Activated naive CD4-positive, alpha-beta T cell treated with anti-CD3 and anti-CD28 coated beads for 36 hours (primary cell): ENCODE measurements at places on chromosomes 16 and 17. TPM values are rescaled to one million over a fixed set of nuclear protein-coding genes. Genes with fewer than 3 reads are reported as not detected.

NPIPA3 gene
- total RNA-seq: 1.5 TPM

- peak; percentile 61 for DNase-seq
Observed at GRCh38 chr17:75315541-75316243, 26.5 kb upstream of the SLC25A19 start.

- DNase-seq: no peak
Observed at GRCh38 chr16:3138342-3138741, 3.5 kb downstream of the ZNF213 start.

DNA sequence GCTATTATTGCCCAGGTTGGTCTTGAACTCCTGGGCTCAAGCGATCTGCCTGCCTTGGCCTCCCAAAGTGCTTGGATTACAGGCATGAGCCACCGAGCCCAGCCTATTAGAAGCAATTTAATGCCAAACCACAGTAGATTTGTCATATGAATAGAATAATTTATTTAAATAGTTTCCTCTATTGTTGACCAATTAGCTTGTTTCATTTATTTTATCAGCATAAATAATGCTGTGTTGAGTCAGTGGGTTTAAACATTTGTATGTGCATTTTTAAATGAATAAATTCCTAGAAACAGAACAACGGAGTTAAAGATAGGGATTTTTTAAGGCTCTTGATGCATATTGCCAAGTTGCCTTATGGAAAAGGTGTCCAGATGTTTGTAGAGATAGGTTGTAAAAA lies 26.7 kb downstream of the FTO start:
- DNase-seq: no peak

GRCh38 chr16:74761665-74762064 lies 13.0 kb downstream of the FA2H start:
- DNase-seq: no peak

SLFN13 gene
- 30.1 TPM for total RNA-seq

GRCh38 chr17:45977976-45978626 lies 20.9 kb upstream of the STH start:
- DNase-seq: no peak

- DNase-seq: no peak
Observed at GRCh38 chr16:55261301-55261700, 62.7 kb upstream of the IRX6 start.

TMEM238L gene
- total RNA-seq: not detected

MYH1 gene
- not detected for total RNA-seq

- no peak for DNase-seq
Observed at GRCh38 chr16:51267681-51268080, 116.6 kb upstream of the SALL1 start.

DNA sequence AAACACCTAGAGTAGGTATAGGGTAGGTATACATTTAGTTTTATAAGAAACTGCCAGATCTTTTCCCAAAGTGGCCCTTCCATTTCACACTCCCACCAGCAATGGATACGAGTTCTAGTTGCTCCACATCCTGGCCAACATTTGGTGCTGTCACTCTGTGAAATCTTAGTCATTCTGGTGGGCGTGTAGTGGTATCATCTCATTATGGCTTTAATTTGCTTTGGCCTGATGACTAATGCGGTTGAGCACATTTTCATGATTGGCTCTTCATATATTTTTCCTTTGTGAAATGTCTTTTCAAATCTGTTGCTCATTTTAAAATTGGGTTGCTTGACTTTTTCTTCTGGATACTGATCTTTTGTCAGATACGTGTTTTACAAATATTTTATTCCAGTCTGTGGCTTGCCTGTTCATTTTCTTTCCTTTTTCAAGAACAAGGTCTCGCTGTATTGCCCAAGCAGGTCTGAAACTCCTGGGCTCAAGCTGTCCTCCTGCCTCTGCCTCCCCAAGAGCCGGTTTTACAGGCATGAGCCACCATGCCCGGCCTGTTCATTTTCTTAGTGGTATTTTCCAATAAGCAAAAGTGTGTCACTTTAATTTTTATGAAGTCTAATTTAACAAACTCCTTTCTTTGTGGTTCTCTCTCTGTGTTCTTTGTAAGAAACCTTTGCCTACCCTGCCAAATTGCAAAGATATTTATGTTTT lies 192.4 kb downstream of the SEC14L1 start:
- DNase-seq: peak; percentile 57

- no peak for DNase-seq
Observed at GRCh38 chr17:29777663-29778062, 152.4 kb downstream of the SSH2 start.

- no peak for DNase-seq
Observed at GRCh38 chr16:68296693-68297092, 14.1 kb downstream of the SLC7A6OS start.

DNA sequence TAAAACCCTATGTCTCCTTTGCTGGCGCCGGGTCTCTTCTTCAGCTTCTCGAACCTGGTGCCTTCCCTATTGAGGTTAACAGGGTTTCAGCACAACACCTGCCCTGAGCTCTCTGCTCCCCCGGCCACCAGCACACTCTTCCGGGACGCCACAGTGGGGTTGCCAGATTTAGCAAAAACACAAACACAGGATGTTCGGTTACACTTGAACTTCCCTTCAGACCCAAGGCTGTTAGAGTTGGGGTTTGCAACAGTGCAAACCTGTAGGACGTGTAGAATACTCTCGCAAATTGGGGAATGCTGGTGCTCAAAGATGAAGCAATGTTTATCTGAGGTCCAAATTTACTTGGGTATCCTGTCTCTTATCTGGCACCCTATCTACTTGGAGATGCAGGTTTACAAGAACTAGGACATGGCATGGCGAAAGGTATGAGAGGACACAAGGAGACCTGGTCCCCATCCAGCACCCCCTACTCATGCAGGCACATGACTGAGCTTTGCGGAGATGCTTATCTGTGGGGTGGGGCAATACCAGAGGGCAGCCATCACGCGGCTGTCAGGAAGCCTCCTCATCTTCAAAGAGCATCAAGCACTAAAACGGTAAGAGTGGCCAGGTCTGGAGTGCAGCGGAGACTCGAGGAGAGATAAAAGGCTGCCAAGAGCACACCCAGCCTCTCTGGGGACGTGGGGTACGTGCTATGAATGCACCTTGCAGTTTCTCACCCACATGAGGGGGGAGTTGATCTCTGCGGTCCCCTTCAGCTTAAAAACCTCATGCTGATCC lies 52.8 kb downstream of the SDK2 start:
- peak; percentile 55 for DNase-seq

SHBG gene
- not detected for total RNA-seq

DNA sequence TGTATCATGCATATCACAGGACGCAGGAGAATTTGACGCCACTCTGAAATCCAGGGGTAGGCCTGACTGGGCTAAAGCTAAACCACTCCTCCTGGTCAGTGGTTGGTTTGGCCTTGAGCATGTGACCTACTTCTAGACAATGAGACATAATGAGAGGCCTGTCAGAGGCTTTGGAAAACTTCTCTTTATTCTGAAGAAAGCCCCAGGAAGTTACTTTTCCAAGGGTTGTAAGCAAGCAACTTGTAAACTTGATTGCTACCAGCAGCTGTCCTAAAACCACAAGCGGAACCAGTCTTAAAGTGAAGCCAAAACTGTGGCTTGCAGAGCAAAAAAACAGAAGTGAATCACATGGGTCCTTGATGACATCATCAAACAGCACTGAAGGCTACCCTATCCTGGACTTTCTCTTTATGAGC lies 138.2 kb upstream of the COX10 start:
- no peak for DNase-seq

LGALS9B gene
- total RNA-seq: not detected

FKBP10 gene
- total RNA-seq: not detected

GRCh38 chr17:384622-385177 lies 32.1 kb upstream of the RPH3AL start:
- DNase-seq: no peak

SLC38A8 gene
- total RNA-seq: not detected

DNA sequence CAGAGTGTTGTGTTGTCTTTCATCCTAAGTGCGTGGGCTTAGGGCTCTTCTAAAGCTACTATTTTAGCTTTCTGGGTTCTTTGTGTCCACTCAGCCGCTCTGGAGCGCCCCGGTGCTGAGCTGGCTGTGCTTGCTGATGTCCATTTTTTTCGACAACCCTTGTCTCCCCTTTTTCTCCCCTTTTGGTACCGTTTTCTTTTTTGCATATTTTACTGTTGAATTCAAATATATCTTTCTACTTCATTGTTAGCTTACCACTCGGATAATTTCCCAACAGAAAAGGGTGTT lies 1.2 kb downstream of the SRRM2 start:
- DNase-seq: no peak

DNA sequence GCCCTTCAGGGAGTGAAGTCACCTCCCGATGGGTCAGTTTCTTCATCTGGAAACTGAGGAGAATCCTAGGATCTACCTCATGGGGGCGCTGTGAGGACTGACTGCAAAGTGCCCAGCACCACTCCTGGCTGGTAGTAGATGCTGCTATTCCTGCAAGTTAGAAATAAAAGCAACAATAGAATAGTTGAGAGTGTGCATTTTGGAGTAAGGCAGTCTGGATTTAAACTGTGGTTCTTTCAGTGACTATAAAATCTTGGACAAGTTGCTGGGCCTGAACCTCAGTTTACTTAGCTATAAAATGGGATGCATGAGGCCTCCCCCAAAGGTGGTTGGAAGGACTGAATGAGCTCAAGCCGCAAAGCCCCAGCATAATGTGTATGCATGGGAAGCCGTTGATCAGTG lies 70.6 kb downstream of the CYB5B start:
- peak; percentile 82 for DNase-seq

GRCh38 chr16:78939597-78939996 lies 660.9 kb downstream of the MAF start:
- DNase-seq: no peak

GRCh38 chr16:17204206-17204605 lies 266.6 kb downstream of the XYLT1 start:
- no peak for DNase-seq

DNA sequence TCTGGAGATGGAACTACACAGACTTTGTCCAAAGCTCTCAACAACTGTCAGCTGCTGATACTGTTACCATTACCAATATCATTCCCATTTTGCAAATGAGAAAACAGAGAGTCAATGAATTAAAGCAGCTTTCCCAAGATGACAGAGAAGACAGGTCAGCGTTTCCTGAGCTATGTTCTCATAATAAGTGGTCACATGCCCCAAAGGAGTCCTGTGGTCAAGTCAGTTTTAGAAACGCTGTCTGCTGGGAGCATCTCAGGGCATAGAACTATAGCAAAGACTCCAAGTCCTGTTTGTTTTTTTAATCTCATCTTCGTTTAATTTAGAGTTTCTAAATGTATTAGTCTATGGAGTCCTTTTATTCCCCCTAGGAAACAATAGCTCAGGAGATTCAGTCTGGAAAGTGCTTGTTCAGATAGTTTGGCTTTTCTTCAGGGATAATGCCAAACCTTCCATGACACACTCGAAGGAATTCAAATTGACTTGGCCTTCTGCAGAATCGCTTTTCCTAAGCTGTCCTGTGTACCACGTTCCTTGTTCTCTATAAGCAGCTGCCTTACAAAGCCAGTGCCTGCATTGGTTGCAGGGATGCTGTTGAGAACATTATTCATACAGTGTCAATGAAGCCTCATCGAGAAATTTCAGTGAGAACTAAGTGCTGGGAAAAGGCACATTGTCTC lies 12.1 kb downstream of the CCDC42 start:
- no peak for DNase-seq

GRCh38 chr16:88608076-88608475 lies 30.3 kb upstream of the IL17C start:
- no peak for DNase-seq

- DNase-seq: no peak
Observed at GRCh38 chr16:3311496-3311895, 6.2 kb downstream of the ZNF75A start.

GRCh38 chr17:70968302-70968701 lies 799.0 kb downstream of the KCNJ2 start:
- DNase-seq: no peak
